ENCODE measurements at places on chromosomes 16 and 17. TPM values are rescaled to one million over a fixed set of nuclear protein-coding genes. Genes with fewer than 3 reads are reported as not detected.

The CIBAR2 gene
- total RNA-seq = not detected

The AIPL1 gene
- not detected for total RNA-seq

The CES4A gene
- total RNA-seq = not detected

The MILR1 gene
- 2.4 TPM for total RNA-seq

The ASIC2 gene
- total RNA-seq = not detected

The TIGD7 gene
- total RNA-seq = 9.4 TPM

The MRPL38 gene
- 43.0 TPM for total RNA-seq

The TXNDC11 gene
- 32.9 TPM for total RNA-seq

The SLFN14 gene
- not detected for total RNA-seq

The TPSAB1 gene
- total RNA-seq = not detected

GRCh38 chr17:73879987-73880386, 235.7 kb upstream of the SDK2 start:
- no peak for DNase-seq

DNA sequence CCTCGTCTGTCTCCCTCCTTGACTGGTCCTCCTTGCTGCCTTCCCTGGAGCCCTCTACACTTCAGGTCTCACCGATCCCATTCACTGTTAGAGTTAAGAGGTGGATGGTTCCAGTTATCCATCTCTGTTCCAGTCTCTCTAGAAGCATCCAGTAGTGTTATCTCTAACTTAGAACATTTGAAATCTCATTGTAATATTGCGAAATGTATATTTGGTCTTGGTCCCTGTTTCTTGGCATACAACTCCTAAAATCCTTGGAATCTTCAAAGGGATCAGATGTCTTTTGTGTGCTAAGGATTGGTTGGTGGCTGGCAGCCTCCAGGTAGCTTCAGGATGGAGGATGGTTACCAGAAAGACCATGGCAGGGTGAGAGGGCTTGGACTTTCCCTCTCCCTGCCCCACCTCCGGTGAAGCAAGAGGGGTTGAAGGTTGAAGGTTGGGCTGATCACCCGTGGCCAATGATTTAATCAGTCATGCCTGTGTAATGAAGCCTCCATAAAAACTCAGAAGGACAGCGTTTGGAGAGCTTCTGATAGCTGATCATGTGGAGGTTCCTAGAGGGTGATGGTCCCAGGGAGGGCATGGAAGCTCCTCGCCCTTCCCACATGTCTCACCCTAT, 59.1 kb downstream of the NTN1 start:
- no peak for DNase-seq

DNA sequence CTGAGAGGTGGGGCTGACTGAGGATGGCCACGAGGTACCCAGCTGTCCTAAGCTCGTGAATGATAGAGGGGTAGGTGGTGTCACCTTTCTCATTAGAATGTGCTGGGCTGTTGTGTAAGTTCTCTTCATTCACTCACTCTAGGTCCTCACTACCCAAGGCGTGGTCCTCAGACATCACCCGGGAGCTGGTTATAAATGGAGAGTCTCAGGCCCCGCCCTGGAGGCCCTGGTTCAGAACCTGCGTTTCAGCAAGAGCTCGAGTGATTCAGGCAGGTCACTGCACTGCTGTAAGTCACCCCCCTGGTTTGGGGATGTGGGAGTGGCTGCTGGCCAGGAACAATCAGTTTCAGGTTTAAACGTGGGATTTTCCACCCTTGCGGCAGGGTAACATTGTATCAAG, 139.8 kb downstream of the FOXL1 start:
- no peak for DNase-seq

DNA sequence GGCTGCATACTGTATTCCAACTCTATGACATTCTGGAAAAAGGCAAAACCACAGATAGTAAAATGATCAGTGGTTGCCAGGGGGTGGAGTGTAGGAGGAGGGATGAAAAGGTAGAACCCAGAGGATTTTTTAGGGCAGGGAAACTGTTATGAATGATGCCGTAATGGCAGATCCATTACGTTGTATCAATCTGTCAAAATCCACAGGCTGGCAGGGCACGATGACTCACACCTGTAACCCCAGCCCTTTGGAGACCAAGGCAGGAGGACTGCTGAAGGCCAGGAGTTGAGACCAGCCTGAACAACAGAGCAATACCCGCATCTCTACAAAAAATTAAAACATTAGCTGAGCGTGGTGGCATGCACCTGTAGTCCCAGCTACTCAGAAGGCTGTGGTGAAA, 91.8 kb downstream of the RMI2 start:
- no peak for DNase-seq

GRCh38 chr16:89795676-89796075, 20.8 kb downstream of the FANCA start:
- DNase-seq = no peak

DNA sequence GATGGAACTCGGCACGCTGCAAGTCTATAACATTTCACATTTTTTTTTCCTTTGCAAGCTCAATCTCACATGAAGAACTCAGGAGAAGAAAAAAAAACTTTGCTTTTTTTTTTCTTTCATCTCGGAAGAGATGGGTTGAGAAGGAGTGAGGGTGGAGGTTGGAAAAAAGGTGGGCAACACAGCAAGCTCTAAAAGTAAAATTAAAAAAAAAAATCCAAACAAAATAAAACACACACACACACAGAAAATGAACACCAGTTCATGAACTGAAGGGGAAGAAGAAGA, 2.5 kb downstream of the MAF start:
- DNase-seq = no peak

DNA sequence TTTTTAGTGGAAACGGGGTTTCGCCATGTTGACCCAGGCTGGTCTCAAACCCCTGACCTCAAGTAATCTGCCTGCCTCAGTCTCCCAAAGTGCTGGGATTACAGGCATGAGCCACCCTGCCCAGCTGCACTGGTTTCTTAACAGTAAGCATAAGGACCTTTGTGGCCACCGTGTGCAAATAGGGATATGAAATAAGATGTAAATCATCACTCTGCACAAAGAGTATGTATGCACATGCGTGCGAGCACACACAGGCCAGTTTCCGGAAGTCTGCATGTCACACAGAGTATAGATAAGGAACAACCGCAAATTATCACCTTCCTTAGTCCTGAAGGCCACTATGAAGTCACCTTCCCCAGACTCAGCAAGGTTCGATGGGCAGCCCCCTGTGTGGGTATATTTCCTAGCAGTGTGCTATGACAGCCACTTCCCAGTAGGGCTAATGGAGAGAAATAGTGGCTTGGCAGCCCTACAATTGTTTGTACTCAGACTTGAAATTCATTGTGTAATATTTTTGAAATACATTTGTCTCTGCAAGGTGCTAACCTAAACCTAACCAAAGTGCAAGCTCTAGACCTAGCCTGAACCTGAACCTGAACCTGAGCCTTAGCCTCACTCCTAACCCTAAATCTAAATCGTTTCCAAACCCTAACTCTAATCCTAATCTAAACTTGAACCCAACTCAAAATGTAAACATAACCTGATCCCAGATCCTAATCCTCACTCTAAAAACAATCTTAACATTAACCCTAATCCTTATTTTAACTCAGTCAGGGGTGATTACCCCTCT, 48.4 kb upstream of the SKAP1 start:
- no peak for DNase-seq

GRCh38 chr17:79948945-79949655, 86.6 kb downstream of the TBC1D16 start:
- DNase-seq = no peak

- no peak for DNase-seq
These were observed 5.4 kb upstream of the SLC5A10 start for GRCh38 chr17:18946536-18946935.

GRCh38 chr16:66494916-66495315, 55.0 kb downstream of the TK2 start:
- no peak for DNase-seq

DNA sequence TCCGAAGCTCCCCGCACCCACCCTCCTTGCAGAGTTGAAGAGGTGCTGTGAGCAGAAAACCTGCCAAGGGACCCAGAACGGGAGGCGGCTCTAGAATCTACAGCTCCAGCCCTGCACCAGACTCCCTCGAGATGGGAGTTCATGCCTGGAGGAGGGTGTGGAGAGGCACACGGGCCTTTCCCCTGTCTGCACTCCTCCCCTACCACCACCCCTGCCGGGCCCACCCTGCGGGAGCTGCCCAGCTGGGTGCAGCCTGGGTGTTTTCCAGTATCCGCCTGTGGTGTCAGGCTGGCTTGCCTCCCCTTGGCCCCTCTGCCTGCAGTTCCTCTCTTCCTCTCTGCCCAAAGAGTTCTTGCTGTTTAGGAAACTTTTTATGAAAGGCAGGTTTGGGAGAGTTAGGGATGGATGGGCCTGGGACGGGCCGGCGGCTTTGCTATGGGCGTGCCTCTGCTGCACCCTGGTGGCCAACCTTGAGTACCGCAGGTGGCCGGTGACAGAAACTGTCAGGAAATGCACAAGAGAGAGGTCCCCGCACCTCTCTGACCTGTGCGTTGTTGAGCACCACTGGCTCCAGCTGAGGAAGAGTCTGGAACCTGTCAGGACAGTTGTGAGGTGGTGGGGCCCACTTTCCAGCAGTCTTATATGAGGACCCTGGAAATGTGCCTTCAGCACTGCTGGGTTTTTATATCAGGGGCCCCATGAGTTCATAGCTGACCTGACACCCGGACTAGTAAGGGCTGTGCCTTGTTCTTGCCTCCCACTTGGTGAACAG, 354.1 kb downstream of the SEC14L1 start:
- peak; percentile 62 for DNase-seq

- no peak for DNase-seq
These were observed 38.6 kb downstream of the CDRT15 start for GRCh38 chr17:14198013-14198412.

DNA sequence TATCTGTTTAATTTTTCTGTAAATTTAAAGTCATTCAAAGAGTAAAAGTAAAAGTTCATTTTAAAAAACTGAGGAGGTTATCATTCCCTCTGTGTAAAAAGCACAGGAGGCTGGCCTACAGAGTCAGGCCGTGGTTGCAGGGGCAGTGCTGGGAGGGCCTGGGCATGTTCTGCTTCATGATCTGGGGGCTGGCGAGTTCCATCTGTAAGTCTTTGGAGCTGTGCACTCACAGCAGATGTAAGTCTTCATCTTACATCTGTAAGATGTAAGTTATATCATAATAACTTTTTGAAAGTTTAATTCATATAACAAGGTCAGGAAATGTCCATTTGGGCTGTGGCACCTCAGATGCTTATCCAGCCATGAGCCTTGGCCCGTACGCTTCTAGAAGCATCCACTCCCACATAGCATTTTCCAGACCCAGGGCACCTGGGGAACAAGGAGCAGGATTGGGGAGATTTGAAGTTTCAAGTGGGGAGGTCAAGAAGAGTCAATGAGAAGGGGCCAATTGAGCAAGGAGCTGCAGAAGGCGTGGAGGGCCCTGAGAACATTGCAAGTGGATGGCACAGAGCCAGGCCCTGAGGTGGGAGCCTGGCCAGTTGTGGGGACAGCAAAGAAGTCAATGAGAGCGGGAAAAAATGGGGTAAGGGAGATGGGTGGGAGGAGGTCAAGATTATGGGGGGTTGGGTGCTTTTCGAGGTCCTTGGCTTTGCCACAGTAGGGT, 54.1 kb downstream of the TNFRSF13B start:
- no peak for DNase-seq

- DNase-seq = no peak
These were observed 676 bp downstream of the EME1 start for GRCh38 chr17:50373705-50374104.

DNA sequence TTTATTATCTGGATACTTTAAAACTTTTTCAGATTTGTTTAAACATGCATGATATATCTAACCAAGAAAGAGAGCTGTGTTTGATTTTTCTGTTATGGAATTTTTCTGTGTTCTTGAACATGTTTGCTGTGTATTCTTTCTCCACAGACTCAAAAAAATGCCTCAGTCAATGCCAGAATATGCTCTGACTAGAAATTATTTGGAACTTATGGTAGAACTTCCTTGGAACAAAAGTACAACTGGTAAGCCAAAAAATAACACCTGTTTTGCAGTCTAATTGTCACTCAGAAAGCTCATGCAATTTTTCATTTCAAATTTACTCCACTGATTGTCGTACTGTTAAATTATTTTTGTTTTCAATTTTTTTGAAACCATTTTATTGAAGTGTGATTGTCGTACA, 15.3 kb upstream of the ABCC11 start:
- DNase-seq = no peak

GRCh38 chr16:17970816-17971331, 365.7 kb downstream of the NPIPA8 start:
- no peak for DNase-seq

GRCh38 chr17:56424005-56424404, 169.5 kb upstream of the NOG start:
- no peak for DNase-seq

DNA sequence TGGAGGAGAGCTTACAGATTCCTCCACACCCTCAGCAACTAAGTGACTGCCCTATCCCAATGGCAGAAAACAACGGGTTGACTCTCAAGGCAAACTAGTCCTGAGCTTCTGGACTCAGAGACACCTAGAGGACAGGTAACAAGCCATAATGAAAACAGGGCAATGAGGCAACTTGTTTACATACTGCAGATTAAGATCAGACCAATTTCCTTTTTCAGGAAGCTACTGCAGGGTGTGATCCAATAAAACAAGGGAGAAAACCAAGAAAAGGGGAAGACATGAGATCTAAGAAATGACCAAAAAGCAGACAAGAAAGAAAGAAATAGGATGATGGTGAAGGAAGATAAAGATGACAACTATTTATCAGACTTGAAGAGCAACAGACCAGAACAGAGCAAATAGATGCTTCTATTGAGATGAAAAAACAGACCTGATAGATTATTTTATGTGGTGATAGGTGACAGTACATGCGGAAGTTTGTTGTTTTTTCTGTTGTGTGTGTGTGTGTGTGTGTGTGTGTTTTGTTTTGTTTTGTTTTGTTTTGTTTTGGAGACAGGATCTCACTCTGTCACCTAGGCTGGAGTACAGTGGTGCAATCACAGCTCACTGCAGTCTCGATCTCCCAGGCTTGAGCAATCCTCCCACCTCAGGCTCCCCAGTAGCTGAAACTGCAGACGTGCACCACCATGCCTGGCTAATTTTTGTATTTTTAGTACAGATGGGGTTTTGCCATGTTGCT, 120.7 kb downstream of the GAS7 start:
- DNase-seq = no peak

DNA sequence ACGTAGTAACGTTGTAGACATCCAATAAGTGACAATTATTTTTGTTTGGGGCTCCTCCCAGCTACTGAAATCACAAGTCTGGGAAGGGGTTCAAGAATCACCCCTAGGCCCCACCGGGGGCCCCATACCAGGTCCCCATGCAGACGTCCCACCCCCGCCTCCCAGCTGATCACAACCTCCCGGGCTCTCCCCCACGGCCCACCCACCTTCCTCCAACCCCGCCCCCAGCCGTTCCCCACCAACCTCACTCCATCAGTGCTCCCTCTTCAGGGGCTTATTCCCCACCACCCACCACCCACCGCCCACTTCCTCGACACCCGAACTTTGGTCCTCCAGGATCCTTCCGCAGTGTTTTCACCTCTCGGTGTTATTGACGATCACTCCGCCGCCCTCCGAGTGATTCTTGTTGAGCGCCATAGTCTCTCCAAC, 240 bp downstream of the WBP2 start:
- DNase-seq = no peak

DNA sequence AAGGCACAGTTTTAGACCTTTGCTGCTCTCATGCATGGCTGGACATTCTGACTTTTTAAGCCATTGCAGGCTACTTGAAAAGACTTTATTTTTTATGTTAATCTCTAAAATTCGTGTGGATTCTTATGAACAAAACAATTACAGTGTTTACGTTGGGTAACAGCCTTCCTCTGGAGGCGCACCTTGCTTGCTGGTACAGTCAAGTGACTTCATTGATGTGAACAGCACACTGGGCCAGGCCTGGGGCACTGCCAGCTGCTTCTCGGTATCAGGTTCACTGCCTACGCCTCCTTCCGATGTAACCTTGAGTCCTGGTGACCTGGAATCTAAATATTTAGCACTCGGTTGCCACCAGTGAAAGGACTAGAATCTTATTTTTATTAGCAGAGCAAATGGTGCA, 27.8 kb downstream of the MARCHF10 start:
- no peak for DNase-seq

GRCh38 chr16:67029254-67030096, 526 bp downstream of the CBFB start:
- DNase-seq = no peak

Data from NCI-H460 (cell line).